ENCODE measurements at places on chromosomes 2 and 18. TPM values are rescaled to one million over a fixed set of nuclear protein-coding genes. Genes with fewer than 3 reads are reported as not detected.

The PPM1G gene
- total RNA-seq: 29.6 TPM

The POTEJ gene
- total RNA-seq: not detected

The PRSS56 gene
- total RNA-seq: not detected

The EMILIN1 gene
- total RNA-seq: 2.6 TPM

The BCL11A gene
- 16.1 TPM for total RNA-seq
